ENCODE measurements at places on chromosomes 2 and 18.

DNA sequence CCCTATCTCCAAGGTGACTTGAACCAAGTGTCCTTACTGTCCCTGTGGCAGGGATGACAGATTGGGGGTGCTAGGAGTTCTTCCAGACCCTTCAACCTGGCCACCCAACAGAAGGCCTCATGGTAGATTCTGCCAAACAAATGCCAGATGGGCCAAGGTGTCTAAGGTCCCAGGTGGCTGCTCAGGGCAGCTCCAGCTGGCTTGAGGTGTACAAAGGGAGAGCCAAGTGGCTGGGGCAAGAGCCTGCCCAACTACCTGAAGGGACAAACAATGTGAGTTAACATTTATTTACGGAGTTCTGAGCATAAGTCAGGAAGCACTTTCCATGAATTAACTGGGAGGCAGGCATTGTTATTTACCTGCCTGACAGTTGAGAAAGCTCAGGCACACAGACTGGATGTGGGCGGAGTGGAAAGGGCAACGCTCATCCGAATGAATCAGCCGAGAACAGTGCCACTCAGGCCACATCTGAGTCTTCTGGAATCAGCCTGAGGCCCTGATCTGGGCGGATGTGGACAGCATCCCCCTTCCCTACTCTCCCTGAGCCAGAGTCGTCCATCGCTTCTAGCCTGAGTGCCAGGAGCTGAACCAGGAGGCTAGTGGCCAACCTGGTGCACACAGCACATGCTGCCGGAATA, 4.4 kb upstream of the KCNIP3 start:
- DNase-seq, result no peak

DNA sequence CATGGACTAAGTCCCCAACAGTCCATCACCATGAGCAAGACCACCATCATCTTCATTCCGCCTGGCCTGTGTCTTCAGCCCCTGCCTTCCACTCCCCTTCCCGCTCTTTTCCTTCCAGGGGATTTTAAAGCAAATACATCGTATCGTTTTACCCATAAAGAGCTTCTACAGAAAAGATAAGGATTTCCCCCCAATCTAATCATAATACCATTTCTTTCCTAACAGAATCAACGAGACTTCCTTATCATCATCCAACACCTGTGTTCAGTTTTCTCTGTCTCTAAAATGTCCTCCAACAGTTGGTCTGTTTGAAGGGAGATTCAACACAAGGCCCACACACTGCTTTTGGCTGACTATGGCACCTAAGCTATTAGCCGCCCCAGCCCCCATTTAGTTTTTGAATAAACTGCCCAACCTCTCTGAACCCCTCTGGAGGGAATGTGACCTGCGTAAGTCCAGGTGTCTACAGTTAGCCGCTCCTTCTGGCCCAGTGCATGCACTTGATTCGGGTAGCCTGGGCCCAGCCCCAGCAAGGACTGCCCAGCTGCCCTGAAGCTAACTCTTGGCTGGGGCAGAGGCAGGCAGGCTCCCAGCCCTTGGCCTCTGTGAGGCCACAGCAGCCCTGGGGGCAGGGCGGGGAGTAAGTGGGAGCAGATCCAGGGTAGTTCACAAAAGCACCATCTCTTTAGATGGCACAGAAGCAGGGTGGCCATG, 25.3 kb upstream of the SEMA4C start:
- DNase-seq, result no peak

DNA sequence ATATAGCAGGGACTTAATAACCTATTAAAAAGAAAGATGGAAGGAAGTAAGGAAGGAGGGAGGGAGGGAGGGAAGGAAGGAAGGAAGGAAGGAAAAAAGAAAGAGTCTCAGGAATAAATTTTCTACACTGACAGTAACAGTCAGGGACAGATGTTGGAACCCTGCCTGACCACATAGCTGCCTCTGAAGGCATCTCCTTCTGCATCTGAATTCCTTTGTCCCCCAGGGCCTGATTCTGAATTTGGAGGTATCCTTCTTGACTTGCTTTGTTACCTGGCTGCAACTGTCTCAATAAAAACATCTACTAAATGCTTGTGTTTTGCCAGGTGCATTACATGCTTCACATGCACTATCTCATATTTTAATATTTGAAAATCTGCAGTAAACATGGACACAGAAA, 17.4 kb upstream of the LRATD1 start:
- DNase-seq, result no peak

DNA sequence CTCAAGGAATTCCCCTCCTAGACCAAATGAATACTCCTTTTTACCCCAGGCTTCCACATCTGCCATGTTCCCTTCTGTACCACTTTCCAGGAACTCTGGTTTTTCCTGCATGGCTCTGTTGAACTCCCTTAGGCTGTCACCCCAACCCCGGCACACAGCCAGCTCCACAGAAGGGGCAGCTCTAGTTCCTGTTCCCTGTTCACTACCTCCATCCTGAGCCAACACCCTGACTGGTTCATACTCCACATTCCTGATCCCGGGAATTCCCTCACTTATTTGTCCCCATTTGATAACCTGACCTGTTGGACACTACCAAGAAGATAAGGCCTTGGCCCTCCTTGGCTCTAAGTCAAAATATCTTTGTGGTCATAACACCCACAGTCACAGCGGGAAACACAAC, 280.9 kb upstream of the RAB6C start:
- no peak for DNase-seq

GRCh38 chr18:24482821-24483220, 22.4 kb downstream of the HRH4 start:
- no peak for DNase-seq

- no peak for DNase-seq
Measured at GRCh38 chr2:143535802-143536201, 406.6 kb downstream of the ARHGAP15 start.

GRCh38 chr18:59744271-59744721, 47.1 kb upstream of the CCBE1 start:
- no peak for DNase-seq

DNA sequence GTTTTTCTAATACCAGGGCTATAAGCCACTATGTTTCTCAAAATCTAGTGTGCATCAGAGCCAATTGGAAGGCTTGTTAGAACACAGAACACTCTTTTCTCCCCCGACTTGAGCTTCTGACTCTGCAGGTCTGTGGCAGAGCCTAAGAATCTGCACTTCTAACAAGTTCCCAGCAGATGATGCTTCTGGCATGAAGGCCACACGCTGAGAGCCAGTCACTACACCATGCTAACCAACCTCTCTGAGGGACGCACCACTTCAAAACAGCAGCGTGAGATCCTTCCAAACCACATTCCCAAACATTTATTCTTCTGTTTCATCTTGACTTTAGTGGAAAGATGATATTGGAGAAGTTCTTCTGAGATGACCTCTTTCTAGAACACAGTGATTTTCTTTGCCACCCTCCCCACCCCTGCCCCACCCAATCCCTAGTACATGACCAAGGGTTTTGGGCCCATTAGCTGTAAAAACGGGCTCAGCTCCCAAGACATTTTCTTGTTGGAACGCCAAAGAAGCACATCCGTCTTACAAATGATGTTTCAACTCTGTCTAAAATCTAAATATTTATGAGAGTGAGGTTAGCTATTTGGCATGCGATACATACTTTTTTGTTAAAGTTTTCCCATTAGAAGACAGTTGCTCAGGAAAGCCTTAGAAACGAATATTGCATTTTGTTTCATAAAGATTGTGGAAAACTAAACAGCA, 391.9 kb downstream of the TMEM182 start:
- DNase-seq, result no peak

- no peak for DNase-seq
Measured at GRCh38 chr2:56325661-56326345, 142.0 kb downstream of the CCDC85A start.

- no peak for DNase-seq
Measured at GRCh38 chr18:3468066-3468705, 18.2 kb downstream of the TGIF1 start.

DNA sequence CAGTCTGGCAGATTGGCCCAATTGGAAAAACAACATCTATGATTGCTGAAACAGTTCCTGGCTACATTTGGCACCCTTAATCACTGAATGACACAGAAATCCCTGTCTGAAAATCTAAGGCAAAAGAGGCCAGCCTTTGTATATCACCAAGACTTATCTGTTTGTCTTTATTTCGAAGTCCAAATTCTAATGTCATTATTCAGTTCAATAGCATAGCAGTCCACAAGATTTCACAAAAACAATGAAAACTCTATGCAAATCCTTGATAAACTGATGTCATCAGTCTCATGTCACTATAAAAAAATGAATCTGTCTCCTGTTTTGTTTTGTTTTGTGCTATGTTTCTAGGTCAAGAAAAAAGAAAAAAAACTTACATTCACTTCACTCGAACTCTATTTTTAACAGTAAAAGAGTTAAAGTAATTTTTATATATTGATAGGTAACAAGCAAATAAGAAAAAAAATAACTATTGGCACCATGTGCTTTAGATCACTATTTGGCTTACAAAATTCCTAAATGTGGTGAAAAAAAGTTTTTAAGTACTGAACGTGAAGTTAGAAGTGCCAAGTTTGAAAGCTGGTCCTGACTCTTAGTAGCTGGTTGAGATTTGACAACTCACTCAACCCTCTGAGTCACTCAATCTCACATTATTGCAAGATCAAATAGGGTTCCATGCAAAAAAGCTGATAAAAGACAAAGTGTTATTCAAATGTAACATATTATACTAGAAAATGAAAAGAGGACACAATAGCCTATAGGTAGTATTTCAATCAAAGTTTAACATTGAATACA, 359.3 kb downstream of the IRS1 start:
- DNase-seq, result no peak

DNA sequence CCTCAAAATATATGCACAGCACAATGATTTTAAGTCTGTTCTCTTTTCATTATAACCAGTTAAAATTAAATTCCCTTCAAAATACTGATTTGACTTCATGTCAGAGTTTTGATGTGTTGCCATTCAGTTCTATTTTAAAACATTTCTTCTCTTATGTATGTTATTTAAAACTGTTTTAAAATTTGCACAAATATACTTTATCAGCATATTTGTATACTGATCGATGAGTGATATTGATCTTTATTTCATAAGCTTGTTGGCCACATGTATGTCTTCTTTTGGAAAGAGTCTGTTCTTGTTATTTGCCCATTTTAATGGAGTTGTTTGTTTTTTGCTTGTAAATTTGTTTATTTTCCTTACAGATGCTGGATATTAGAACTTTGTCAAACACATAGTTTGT, 496.3 kb upstream of the VWC2L start:
- DNase-seq, result no peak

DNA sequence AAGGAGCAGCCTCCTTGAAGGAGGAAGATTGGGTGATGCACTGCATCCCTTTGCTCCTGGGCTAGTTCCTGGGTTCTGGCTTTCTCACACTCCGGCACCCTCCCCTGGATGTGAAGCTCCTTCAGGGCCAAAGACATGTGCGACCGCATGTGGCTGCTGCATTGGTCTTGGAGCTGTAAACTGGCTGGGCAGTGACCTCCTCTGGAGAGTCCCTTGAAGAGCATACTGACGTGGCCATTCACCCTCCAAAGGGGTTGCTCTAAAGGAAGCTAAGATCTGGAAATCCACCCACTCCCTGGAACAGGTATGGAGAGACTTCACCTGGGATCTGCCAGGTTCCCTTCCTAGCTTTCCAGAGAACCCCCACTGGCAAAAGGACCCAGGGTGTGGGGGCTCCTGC, 62.1 kb downstream of the TMEM17 start:
- no peak for DNase-seq

DNA sequence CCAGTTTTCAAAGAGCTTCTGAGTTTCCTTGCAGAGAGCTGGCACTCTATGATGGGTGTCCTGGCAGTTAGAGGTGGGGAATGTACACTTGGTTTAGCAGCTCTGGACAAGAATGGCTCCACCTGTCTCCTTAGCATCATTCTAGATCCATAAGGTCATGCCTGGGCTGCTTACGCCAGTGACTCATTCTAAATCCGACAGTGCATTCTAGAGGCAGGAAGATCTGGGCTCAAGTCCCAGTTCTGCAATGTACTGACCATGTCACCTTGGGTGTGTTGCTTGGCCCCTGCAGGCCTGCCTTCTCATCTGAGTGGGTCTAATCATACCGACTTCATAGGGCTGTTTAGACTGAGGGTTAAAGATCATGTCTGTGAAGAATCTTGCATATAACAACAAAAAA, 46.5 kb downstream of the PTGR3 start:
- DNase-seq, result no peak

- no peak for DNase-seq
Measured at GRCh38 chr2:165745916-165746315, 48.1 kb downstream of the GALNT3 start.

- no peak for DNase-seq
Measured at GRCh38 chr18:9757827-9758621, 49.9 kb downstream of the RAB31 start.

DNA sequence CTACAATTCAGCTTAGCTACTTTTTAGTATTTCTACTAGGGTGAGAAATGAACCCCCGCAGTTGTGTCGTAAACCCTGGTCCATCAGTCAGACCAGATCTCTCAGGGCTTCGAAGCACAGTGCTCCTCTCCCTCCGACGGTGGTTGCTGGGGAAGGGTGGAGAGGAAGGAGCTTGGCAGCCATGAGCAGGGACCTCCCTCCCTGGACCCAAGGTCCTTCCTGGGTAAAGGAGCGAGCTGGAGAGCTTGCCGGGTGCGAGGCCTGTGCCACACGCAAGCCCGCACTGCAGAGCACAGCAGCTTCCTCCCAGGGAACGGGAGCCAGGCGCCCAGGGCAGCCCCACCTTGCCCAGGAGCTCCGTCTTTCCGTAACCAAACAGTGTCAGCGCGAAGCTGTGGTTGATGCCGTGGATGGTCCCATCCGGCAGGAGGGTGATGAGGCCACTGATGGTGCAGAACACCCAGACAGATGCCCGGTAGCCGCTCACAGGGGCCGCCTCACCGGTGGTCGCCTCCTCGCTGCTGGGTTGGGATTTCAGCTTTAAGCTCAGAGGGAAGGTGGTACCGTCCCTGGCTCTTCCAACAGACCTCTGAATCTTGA, 12.5 kb downstream of the PASK start:
- DNase-seq, result no peak

- DNase-seq, result no peak
Measured at GRCh38 chr2:5908071-5908470, 215.9 kb downstream of the SOX11 start.

GRCh38 chr2:175947073-175947472, 55.0 kb downstream of the LNPK start:
- no peak for DNase-seq

DNA sequence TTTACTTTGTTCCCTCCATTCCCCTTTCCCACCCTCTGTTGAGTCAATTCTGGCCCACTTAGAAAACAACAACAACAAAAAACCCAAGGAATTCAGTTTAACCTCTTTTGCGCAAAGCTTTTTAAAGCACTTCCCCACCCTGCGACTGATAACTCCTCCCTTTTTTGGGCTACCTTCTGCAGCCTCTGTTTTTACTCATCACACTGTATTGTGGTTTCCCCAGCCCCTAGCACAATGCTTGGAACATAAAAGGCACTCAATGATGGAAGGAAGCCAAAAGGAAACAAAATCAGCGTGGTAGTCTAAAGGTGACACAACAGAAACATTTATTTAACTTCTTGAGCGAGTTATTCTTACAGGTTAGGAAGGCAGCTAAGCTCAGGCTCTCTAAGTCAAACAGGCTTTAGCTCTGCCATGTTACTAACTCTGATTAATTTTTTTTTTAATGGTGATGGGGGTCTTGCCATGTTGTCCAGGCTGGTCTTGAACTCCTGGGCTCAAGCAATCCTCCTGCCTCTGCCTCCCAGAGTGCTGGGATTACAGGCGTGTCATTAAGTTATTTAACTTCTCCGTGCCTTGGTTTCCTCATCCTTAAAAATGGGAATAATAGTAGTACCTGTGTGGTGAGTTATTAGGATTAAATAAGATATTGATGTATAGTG, 1.3 kb downstream of the CEP68 start:
- no peak for DNase-seq
